ENCODE measurements at places on chromosomes 7 and 10.

DNA sequence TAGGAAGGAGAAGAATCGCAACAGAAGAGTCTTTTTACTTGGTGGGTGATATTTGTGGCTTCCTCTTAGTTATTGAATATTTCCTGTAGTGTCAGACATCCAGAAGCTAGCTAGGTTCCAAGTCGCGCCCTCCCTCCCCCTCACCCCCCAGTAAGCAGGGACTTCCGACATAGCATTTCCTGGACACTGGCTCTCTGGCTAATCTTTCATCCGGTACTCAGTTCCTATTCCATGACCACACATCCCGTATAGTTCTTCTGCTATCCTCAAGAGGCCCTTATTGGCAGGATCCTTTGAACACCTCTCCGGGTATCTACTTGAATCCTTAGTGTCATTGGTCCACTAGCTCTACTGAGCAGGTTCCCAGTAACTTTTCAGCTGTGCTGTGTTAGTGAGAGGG is 167.8 kb downstream of the HDAC9 start:
- DNase-seq = no peak

DNA sequence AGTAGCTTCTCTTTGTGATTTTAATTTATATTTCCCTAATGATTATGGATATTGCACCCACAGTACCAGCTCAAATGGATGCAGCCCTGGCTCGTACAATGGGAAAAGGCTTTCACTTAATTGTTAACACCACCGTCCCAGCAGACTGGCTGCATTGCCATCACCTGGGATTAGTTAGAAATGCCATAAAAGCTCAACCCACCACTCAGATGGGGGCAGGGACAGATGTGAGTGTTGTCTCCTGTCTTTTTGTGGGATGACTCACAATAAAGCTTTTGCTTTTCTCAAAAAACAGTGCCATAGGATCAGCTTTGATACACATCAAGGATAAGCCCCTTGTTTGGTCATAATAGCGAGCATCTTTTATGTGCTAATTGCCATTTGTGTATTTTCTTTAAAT is 729.1 kb downstream of the TNS3 start:
- no peak for DNase-seq

DNA sequence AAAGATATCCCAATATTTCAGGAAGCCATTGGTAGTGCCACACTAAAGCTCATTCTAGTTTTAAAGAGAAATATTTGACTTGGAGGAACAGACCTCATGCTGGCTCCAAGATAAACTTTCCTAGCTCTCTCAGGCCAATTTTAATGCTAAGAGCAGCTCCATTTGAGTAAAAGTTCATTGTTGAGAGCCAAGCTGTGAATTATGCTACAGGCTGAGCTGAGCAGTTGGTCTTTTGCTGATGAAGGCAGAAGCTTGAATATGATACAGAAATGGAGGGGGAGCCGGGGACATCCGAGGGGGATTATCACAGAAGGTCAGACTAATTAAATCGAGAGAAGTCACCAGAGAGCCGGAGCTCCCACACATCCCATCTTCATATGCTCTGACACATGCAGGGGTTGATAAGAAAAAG is 175.7 kb upstream of the AUTS2 start:
- no peak for DNase-seq

DNA sequence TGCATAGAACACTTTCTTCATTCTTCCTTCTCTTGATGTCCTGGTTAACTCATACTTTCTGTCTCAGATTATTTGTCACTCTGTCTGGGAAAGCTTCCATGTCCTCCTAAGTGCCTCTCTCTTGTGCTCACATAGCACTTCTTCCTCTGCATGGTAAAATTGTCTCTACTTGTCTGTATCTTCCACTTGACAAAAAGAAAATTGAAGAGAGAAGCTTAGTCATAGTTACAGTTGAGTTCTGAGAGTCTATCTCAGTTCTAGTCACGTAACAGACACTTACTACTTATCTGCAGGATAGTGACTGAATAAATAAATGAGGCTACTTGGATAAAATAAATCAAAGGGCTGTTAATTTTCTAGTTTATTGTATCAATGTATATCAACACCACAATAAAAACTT is 458.1 kb downstream of the HTR7 start:
- no peak for DNase-seq

DNA sequence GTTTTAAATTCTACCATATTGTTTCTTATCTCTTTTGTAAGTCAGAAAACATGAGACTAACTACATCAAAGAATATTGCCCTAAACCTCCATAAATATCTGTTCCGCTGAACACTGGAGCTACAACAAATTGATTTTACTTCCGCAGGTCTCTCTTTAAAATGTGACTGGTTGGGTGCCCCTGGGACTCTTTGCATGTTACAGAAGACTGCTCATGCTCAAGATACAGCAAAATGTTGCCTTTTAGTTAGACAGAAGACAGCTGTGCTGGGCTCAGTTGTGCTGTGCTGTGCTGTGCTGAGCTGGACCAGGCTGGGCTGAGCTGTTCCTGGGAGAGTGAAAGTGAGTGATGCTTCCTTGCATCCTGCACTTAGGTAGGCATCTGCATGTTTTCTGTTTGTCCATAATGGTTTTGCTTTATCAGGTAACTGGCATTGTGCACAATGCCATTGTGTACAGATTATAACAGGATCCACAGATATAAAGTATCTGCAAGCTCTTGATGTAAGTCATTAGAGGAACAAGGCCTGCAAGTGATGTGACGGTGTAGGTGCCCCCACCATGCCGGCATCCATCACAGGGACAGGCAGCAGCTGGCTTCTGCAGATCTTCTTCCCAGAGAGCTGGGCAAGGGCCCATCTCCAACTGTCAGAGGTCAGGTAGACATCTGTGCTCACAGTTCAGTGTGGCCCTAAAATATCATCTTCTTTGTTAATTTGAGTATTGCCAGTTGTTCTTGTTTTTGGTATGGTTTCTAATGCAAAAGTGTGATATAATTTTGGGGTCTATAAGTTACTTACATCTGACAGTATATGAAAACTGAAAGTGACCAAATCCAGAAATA is 972.5 kb upstream of the CELF2 start:
- DNase-seq = no peak

- DNase-seq = no peak
Observed at GRCh38 chr7:139702313-139702731, 75.5 kb downstream of the HIPK2 start.

- DNase-seq = no peak
Observed at GRCh38 chr7:144534655-144535395, 131.3 kb upstream of the NOBOX start.

GRCh38 chr10:26969145-26969926 is 108.6 kb upstream of the ABI1 start:
- no peak for DNase-seq

DNA sequence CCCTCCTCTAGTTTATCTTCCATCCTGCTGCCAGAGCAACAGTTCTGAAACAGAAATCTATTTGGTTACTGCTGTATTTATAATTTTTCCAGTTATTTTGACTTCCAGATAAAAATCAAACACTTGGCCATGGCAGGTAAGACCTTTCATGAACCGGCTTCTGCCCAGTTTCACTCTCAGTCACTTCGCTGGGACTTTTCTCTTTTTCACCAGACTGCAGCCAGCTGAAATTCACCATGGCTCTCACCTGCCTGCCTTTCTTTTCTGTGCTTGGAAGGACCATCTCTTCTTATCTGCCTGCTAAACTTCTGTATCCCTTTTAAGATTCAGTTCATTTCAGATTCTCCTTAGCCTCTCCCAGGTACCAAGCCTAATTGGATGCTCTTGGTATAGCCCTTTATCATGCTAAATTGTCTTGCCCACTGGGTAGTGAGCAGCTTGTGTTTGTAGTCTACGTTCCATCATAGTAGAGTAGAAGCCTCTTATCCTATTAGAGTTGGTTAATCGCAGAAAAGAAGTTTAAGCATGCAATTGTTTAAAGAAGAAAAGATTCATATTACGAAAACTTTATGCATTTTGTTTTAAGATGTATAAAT is 71.7 kb downstream of the TAF3 start:
- no peak for DNase-seq
